ENCODE measurements at places on chromosomes 16 and 17. TPM values are rescaled to one million over a fixed set of nuclear protein-coding genes. Genes with fewer than 3 reads are reported as not detected.

The PRCD gene
- total RNA-seq, result 21.4 TPM

The HOXB7 gene
- total RNA-seq, result 3.2 TPM

The CLEC18A gene
- 1.2 TPM for total RNA-seq

DNA sequence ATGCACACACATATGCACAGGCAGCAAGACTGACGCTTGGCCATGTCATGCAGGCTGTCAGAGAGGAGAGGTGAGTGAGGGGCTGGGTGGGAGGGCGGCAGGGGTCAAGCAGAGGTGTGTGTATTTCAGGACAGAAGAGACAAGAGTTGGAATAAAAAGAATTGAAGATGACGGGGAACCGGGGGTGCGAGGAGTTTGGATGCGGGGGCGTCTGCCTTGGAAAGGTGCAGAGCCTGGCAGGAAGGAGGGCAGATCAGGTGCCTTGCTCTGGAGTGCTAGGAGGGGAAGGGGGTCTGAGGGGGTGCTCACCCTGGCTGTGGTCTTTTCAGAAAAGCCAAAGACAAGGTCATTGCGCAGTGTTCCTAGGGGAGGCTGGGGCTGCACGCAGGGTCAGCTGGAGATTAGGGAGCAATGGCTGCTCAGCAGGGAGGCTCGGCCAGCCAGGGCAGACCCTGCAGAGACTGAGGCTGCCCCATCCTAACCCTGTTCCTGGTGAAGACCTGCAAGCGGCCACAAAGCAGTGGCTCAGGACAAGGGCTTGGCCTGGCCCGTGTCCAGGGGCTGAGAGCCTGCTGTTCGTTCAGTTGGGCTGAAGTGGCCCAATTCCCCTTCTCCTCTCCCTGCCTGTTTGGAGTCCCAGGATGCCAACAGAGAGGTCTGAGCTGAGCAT, 23.7 kb upstream of the CBX4 start:
- DNase-seq, result no peak

GRCh38 chr16:27446721-27447120, 44.7 kb downstream of the IL21R start:
- DNase-seq, result no peak

- no peak for DNase-seq
These were observed 65.4 kb downstream of the CMIP start for GRCh38 chr16:81510016-81510415.

DNA sequence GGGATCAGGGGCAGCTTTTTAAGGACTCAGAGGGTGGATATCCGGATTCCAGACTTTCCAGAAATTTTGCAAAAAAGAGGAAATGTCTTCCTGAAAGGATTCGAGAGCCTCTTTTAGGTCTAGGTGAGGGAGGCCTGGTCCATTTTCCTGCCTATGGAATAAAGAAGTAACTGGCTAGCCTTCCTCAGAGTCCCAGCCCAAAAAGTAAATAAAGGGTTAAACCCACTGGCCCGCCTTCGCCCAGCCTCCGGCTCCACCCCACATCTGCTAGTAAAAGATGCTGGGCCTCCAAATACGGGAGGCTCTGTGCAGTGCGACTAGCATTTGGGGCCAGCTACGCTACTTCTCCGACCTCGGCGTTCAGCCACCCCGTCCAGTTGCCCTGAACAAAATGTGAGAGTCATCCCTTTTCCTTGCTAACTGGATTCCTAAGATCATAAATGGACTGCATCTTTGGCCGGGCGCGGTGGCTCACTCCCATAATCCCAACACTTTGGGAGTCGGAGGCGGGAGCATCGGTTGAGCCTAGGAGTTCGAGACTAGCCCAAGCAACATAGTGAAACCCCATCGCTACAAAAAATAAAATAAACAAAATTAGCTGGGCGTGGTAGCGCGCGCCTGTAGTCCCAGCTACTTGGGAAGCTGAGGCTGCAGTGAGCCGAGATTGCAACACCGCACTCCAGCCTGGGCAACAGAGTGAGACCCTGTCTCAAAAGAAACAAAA, 824 bp upstream of the MPP2 start:
- DNase-seq, result no peak

DNA sequence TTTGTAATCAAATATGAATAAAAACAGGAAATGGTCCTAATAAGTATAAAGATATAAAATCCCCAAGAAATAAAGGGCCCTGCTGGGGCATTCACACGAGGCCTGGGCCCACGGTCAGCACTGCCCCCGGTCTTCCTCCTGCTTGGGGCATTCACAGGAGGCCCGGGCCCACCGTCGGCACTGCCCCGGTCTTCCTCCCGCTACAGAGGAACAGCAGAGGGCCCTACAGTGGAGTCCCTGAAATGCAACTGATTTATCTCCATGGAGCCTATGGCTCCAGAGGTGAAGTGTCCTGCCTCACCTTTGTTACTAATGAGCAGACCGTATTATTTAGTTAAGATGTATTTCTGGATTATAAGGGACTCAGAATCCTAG, 46.5 kb downstream of the MAP1LC3B start:
- no peak for DNase-seq

- no peak for DNase-seq
These were observed 12.0 kb downstream of the FOXN1 start for GRCh38 chr17:28518132-28518531.
